ENCODE measurements at places on chromosomes 6 and 20. TPM values are rescaled to one million over a fixed set of nuclear protein-coding genes. Genes with fewer than 3 reads are reported as not detected.

GRCh38 chr6:134529921-134530320 is 212.0 kb upstream of the SGK1 start:
- no peak for DNase-seq

The RBM24 gene
- total RNA-seq, result 15.1 TPM

DNA sequence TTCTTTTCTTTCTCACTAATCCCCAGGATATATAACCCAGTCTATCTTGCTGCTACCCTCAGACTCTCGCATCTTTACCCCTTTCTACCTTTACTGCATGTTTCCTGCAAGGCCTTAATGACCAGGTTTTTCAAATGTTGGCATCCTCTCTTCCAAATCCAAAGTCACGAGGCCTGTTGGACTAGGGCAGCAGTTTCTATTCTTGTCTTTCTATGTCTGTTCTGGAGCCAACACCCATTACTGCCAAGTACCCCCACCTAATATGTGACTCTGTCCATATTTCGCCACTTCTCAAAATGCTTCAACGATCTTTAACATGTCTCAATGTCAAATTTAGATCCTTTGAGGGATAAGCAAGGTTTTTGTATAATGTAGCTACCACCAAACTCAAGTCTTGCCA is 443.4 kb downstream of the BMP2 start:
- DNase-seq, result no peak

DNA sequence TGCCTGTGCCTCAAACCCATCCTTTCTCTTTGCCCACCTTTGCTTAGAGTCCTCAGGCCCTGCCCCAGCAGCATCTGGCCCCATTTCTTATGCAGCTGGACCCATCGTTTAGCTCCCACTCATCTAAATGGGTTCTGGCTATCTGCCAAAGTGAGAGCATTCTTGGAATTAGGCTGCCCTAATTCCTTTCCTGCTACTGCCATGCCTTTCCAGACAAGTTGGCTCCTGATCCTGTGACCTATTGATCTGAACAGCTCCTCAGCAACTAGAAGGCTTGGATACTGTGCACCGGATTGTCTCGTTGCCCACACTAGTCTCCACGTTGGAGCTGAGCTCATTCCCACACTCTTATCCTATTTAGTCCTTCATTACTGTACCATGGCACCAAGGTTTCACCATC is 22.9 kb downstream of the DZANK1 start:
- DNase-seq, result no peak

GRCh38 chr6:72683797-72684196 is 61.9 kb downstream of the KCNQ5 start:
- no peak for DNase-seq

The RAET1G gene
- not detected for total RNA-seq

- DNase-seq, result no peak
These were observed 375.4 kb downstream of the CDKAL1 start for GRCh38 chr6:20909621-20910020.

The PEX3 gene
- 11.4 TPM for total RNA-seq

The LHFPL5 gene
- total RNA-seq, result 0.27 TPM

GRCh38 chr6:16196984-16197546 is 41.3 kb upstream of the GMPR start:
- DNase-seq, result no peak

Data from sigmoid colon (tissue), 7 donors.